Upper lobe of right lung (tissue), 1 donor: ENCODE measurements at places on chromosomes 6 and 20. TPM values are rescaled to one million over a fixed set of nuclear protein-coding genes. Genes with fewer than 3 reads are reported as not detected.

DNA sequence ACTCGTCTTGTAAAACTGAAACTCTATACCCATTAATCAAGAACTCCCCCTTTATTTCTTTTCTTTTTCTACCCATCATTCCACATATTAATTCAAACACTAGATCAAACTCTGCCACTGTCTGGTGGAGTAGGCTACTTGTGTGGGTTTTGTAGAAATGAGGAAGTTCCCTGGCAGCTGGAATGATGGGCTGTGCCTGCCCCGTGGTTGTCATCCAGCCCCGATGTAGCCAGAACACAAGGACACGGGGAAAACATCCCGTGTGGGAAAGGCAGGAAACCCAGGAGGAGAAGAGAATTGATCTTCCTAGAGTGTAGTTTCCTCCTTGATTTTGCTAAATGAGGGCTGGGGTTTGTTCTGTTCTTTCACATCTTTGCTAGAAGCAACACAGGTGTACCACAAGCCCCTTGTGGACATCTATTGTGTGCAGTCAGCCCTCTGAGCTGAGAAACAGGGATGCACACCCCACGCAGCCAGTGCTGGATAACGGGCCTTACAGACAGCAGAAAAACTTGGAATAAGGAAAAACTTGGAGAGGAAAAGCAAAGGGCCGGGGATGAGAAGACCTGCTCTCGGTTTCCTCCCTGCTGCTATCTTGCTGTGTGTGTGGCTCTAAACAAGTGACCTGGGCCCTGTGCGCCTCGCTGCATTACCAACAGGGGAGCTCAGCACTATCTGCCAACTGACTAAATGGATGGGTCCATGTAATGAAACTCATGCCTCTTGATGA lies 88.0 kb downstream of the SCML4 start:
- no peaks in the 10 kb centered on the region for H3K4me1 ChIP-seq
- no peaks in the 10 kb centered on the region for H3K36me3 ChIP-seq
- no peak for DNase-seq
- peak overlapping the region; percentile 24 for H3K27ac ChIP-seq

- H3K4me1 ChIP-seq: no peaks in the 10 kb centered on the region
- no peak overlapping the region for H3K4me3 ChIP-seq
- DNase-seq: no peak
- peaks cover 10% of the 10 kb centered on the region for H3K27me3 ChIP-seq
These were observed 118.1 kb upstream of the MAFB start for GRCh38 chr20:40806929-40807820.

The DEFB132 gene
- not detected for total RNA-seq

The GPX5 gene
- total RNA-seq: not detected

GRCh38 chr6:116287689-116288282 lies 8.1 kb upstream of the TSPYL1 start:
- no peaks in the 10 kb centered on the region for H3K27me3 ChIP-seq
- no peak overlapping the region for H3K4me3 ChIP-seq
- DNase-seq: no peak
- H3K4me1 ChIP-seq: no peaks in the 10 kb centered on the region

The ASIP gene
- total RNA-seq: not detected

GRCh38 chr20:11192106-11192505 lies 518.3 kb upstream of the JAG1 start:
- H3K27me3 ChIP-seq: no peaks in the 10 kb centered on the region
- DNase-seq: no peak
- no peak overlapping the region for H3K4me3 ChIP-seq
- H3K36me3 ChIP-seq: no peaks in the 10 kb centered on the region

GRCh38 chr20:40941133-40941610 lies 87.5 kb upstream of the TOP1 start:
- no peaks in the 10 kb centered on the region for H3K36me3 ChIP-seq
- H3K4me1 ChIP-seq: no peaks in the 10 kb centered on the region
- H3K4me3 ChIP-seq: no peak overlapping the region
- H3K27me3 ChIP-seq: no peaks in the 10 kb centered on the region

DNA sequence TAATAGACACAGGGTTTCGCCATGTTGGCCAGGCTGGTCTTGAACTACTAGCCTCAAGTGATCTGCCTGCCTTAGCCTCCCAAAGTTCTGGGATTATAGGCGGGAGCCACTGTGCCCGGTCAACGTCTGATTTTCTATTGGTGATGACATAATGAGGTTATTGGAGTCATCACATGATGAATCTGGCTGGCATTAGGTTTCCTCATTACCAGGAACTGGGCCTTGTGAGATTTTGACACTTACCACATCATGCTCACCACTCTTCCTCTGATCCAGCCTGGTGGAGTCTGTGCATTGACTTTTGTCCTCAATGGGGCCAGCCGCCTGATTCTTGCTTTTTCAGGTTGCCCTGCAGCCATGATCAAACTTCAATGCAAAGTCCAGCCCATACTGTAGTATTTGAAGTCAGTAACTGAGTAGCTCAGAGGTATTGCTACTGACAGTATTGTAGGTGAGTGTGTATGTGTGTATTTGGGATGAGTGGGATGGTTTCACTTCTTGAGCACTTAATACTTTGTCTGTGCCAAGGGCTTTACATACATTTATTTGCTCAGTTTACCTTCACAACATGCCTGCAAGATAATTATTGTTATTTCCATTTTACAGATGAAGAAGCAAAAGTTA lies 16.0 kb downstream of the ANKS1A start:
- DNase-seq: no peak
- H3K4me1 ChIP-seq: no peaks in the 10 kb centered on the region
- H3K36me3 ChIP-seq: no peaks in the 10 kb centered on the region
- H3K27ac ChIP-seq: no peak overlapping the region

GRCh38 chr20:17919149-17919548 lies 49.4 kb downstream of the SNX5 start:
- no peaks in the 10 kb centered on the region for H3K27me3 ChIP-seq
- DNase-seq: no peak
- no peak overlapping the region for H3K4me3 ChIP-seq
- no peaks in the 10 kb centered on the region for H3K36me3 ChIP-seq
